SJSA1 (cell line): ENCODE measurements at places on chromosomes 11 and 22. TPM values are rescaled to one million over a fixed set of nuclear protein-coding genes. Genes with fewer than 3 reads are reported as not detected.

DNA sequence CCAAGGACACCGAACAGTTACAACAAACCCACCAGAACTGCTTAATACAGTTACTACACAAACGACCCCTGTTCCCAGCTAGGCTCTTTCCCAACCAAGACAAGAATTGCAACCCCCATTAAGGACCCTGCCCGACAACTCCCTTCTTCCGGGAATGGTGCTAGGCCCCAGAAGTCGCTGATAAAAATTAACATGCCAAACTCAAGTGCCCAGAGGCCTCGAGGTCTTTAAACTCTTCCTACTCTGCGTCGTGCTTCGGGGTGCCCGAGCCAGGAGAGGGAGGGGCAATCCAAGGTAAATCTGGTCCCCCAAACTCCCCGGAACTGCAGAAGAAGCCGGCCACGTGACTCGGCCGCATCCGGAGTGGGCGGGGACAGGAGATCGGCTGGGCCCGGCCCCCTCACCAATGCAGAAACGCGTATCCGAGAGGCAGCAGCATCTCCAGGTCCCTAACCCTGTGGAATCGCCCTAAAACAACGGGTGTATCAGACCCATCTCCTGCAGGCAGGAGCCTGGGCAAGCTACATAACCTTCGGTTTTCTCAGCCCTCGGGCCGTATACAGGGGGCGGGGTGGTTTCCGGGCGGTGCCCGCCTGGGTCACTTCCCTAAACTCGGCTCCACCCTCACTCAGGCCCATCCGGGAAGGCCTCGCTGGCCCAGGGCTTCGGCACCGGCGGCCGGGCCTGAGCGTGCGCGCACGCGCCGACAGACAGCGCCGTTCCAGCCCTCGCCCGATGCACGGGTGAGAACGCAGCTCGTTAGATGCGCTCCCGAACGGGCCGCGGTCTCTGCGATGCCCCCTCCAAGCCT lies 1.1 kb downstream of the CFL1 start:
- DNase-seq, result peak; percentile 89

DNA sequence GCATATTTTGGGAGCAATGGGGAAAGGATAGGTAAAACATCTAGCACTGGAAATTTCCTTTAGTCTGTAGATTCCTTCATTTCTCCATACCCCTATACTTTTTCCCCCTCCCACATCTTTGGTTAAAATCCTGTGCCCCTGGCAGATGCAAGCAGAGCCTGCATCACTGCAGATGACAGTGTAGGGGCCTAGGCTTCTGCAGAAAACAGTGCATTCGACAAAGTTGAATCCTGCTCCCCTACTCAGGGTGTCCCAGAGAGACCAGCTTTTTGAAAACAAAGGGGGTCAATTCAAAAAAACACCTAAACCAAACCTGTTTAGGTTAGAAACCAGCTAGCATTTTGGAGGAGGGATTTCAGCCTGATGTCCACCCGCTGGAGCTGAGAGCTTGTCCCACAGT lies 43.8 kb upstream of the BLID start:
- no peak for DNase-seq

GRCh38 chr11:12930850-12931249 lies 78.3 kb upstream of the RASSF10 start:
- no peak for DNase-seq

GRCh38 chr11:61545921-61546320 lies 35.0 kb downstream of the SYT7 start:
- DNase-seq, result no peak

Gene SYT13
- total RNA-seq, result not detected in 2 replicates

DNA sequence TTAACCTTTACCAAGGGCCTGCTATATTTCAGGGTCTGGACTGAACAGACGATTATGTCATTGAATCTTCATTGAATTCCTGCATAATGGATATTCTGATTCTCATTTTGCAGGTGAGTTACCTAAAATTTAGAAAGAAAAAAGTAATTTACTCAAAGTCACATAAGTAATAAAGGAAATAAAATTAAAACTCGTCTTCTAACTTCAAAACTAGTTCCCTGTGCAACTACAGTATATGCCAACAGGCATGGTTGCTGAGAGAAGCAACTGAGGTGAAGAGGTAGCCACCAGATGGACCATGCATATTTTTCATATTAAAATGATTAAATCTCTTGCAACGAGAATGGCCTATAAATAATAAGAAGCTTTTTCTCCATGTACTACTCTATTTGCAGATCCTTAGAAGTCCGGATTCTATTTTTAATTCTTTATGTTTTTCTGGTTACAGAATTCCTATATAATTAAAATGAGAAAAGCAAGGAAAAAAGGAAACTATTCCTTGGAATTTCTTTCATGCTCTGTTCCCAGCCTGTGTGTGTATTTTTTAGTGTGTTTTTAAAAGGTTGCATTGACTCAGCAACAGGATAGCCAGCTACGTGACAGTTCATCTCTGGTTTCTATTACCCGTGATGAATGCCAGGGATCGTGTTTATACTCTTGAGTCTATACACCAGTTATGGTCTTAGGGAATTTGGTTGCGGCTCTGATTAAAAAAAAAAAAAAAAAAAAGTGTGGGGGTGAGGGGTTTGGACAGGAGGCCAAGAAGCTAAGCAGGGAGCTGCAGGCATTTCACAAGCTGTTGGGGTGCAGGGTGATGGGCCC lies 186.8 kb downstream of the ETS1 start:
- DNase-seq, result peak; percentile 43

- peak; percentile 63 for DNase-seq
Measured at GRCh38 chr11:134047586-134047999, 21.3 kb upstream of the JAM3 start.

- DNase-seq, result no peak
Measured at GRCh38 chr11:2209900-2210321, 38.3 kb upstream of the TH start.

- no peak for DNase-seq
Measured at GRCh38 chr11:64619196-64619595, 28.2 kb downstream of the SLC22A12 start.

DNA sequence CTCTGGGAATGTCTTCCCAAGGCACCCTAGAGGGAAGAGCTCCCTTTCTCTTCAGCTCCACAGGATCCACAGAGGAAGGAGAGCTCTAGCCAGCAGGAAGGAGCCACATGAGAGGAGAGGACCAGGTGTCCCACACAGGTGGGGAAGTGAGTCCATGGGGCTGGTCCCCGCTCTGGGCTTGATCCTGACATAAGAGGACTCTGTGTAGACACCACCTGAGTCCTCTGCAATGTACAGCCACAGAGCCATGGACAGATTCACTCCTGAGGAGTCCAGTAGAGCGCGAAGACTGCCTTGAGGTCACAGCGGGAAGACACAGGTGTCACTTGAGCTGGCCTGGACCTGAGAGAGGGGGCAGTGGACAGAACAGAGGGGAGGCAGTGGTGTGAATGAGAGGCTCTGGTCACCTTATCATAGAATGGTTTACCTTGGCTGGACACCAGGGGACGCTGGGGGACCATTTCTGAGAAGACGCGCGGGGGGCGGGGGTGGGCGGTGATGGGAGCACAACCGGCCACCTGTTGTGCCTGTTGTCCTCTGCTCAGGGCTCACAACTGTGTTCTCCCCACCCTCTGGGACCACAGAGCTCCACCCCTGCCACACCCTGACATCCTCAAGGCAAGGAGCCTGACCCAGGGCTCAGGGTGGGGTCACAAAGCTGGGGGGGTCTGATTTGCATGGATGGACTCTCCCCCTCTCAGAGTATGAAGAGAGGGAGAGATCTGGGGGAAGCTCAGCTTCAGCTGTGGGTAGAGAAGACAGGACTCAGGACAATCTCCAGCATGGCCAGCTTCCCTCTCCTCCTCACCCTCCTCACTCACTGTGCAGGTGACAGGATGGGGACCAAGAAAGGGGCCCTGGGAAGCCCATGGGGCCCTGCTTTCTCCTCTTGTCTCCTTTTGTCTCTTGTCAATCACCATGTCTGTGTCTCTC lies 128.2 kb downstream of the ZNF280B start:
- peak; percentile 32 for DNase-seq

Gene CENPM
- total RNA-seq, result 26.2 and 51.9 TPM in 2 replicates

DNA sequence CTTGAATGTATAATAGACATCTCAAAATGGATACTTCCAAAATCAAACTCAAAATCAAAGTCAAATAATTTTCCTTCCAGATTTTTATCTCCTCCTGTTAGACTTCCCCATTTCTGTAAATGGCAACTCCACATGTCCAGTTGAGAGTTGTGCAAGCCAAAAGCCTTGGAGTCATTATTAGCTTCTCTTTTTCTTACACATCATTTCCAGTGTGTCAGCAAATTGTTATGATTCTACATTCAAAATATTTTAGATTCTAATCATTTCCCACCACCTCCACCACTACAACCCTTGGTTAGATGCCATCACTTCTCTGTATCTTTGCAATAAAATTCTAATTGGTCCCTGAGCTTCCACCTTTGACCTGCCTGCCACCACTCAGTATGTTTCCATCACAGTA lies 155.7 kb downstream of the CNTN5 start:
- no peak for DNase-seq

Gene TENM4
- total RNA-seq, result not detected in 2 replicates

Gene ALDH3B2
- total RNA-seq, result not detected in 2 replicates

DNA sequence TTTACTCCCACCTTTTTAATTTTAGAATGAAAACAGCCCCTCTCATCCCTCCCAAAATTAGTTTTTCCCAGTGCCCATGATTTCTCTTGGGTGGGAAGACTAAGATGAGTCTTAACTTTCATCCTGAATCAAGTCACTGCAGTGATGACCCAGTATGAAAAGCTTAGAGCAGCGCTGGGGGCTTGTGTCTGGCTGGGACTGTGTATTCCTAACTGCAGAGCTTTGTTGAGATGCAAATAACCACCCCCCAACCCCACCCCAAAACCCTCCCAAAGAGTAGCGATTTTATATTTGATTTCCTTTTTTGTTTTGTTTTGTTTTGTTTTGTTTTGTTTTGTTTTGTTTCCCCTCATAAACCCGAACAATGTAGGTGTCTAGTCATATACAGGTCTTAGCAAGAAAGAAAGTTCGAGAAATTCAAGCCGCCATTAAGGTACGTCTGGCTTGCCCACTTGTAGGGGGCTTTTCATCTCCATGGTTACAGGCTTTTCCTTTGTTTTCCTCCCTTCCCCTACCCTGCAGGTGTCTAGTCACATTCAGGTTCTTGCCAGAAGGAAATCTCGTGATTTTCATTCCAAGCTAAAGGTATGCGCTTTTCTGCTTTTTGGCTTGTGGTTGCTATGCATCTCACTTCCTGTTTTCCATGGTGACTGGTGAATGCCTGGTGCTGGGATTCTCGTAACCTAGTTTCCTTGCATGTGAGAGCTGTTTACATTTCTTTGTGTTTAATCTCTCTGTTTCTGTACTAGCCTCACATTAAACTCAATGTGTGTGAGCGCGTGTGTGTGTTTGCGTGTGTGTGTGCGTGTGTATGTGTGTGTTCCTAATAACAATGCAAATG lies 144.6 kb upstream of the RASSF10 start:
- peak; percentile 76 for DNase-seq

Gene ABCC8
- not detected in 2 replicates for total RNA-seq

DNA sequence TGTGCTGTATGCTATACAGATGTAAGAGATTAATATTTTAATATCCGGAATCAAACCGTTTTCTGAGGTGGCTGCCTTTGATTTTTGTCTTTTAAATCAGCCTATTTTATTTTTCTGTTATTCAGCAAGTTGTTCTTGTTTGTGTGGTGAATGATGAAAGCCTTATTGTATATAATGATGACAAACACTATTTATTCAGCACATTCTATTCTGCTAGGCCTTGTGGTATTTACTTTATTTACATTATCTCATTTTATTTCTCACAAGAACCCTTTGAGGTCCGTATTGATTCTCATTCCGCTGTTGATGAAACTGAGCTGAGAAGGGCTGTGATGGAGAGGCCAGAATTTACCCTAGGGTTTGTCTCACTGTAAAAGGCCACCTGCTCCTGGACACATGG lies 40.5 kb downstream of the KREMEN1 start:
- no peak for DNase-seq

Gene USP2
- 0.21 TPM in 1 of 2 replicates, not detected in the other for total RNA-seq

DNA sequence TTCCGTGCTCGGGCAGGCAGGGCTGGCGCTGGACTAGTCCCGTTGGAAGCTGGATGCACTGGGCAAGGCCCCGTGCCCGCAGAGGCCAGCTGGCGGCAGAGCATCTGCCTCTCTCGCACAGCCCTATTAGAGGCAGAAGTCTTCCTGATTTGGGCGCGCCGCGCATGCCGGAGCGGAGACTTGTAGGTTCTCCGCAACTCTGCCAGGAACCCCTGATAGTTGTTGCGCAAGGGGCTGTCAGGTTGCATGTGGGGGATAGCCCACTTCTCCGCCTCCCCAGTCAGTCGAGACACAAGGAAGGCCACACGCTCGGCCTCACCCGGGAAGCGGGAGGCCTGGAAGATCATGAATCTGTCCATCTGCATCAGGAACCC lies 1.2 kb downstream of the RTL6 start:
- no peak for DNase-seq

DNA sequence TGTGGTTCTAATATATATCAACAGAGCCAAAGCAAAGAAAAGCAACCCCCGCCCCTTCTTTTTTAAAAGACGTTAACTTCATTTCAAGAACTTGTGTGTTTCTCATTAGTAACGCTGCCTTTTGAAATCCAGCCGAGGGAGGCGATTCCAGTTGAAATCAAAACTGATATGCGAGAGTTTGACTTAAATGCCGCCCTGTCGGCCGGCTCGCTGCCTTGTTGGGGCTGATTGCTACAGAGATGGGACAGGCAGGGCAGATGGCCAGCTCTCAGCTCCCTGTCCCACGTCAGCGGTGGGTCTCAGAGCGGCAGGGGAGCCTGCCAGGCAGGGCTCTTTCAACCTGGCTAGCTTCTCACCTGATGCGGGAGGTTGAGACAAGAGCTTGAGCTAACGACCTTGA lies 51.9 kb upstream of the ALX4 start:
- DNase-seq, result no peak

- DNase-seq, result no peak
Measured at GRCh38 chr11:1766719-1767398, 3.1 kb upstream of the CTSD start.
